ENCODE measurements at places on chromosomes 2 and 18.

GRCh38 chr18:35028536-35028935, 12.7 kb upstream of the MAPRE2 start:
- DNase-seq: no peak

DNA sequence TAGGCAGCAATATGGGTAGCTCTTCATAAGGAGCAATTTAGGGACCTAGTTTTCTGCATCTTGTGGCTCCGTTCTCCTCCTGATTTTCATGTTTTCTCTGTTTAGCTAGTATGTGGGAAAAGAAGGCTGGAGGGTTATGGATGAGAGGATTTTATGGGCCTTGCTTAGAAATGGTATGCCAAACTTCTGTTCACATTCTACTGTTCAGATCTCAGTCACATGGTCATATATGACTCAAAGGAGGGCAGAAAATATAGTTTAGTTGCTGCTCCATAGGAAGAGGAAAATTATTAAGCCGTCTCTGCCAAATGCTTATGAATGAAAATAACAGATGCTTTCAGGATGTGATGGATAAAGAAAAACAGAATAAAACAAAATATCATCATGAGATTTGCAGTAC, 361.8 kb upstream of the CWC22 start:
- no peak for DNase-seq

- no peak for DNase-seq
Measured at GRCh38 chr2:36823862-36824261, 127.4 kb downstream of the VIT start.

GRCh38 chr18:75123113-75123512, 85.8 kb downstream of the PTGR3 start:
- DNase-seq: no peak

DNA sequence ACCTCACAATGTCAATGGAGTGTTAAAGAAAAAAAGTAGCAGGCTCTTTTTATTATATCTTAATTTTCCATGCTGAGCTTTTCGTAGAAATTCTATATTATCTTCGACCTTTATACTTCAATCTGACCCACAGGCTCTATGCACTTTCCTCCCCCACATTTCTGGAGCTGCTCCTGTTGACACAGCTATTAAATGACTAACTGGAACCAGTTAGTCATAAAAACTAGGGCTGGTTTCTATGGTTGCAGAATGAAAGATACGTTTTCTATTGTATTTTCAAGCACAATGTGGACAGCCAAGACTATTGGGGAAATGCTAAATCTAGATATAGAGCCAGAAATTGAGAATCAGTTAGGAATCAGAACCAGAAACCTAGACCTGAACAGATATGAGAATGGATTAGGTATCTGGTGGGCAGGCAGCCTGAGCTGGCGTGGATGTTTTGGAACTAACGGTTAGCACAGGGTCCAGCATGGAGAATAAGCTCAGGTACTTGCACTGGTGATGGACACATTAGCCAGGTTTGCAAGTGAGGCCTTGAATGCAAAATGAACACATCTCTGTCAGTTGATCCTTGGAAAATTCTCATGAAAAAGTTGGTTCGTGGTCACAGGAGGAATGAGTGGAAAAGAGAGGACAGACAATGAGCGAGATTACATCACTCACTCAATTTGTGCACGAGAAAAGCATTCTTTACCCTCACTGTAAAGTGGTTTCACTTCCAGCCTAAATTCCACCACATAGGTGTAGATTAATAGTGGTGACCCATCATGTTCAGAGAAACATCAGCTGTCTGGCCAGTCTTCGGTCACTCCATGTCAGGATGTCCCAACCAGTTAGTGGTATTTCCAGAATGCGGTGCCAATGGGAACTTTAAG, 144.6 kb upstream of the EPHA4 start:
- DNase-seq: no peak

DNA sequence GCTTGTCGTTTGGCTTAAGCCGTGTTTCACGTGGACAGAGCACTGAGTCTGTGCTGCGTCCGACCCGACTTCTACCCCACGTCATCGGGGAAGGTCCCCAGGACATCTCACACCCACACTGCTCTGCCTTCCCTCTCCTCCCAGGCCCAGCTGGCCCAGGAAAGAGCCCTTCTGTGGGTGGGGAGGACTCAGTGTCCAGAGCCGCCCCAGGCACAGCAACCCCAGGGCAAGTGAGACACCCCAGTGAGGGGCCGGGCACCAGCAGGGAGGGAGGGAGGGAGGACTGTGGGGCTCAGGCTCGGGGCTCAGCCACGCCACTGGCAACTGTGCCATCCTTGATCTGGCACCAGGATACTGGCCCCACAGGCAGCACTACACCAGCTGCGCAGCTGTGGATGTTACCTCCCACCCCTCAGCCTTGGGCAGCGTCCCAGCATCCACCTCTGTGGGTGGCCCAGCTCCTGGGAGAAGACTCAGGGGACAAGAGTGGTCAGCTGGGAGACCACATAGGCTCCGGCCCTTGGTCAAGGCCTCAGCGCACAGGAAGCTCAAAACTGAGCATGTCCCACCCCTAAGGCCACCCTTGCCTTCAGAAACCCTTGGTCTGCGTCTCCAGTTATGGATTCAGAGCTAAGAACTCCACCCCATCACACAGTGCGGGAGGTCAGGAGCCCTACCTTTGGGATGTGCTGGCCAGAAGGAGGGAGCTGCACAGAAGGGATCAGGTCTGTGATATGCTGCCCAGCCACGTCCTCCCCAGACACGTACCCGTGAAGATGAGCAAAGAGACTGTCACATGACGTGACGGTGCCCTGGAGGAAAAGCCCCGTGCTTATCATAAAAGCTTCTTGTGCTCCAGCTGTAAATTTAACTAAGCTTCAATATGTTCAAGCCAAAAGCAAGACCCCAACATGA, 11.7 kb downstream of the PASK start:
- DNase-seq: no peak

- peak; percentile 26 for DNase-seq
Measured at GRCh38 chr2:203533676-203534591, 1.2 kb downstream of the RAPH1 start.

GRCh38 chr2:152348388-152348787, 13.4 kb downstream of the FMNL2 start:
- DNase-seq: no peak

DNA sequence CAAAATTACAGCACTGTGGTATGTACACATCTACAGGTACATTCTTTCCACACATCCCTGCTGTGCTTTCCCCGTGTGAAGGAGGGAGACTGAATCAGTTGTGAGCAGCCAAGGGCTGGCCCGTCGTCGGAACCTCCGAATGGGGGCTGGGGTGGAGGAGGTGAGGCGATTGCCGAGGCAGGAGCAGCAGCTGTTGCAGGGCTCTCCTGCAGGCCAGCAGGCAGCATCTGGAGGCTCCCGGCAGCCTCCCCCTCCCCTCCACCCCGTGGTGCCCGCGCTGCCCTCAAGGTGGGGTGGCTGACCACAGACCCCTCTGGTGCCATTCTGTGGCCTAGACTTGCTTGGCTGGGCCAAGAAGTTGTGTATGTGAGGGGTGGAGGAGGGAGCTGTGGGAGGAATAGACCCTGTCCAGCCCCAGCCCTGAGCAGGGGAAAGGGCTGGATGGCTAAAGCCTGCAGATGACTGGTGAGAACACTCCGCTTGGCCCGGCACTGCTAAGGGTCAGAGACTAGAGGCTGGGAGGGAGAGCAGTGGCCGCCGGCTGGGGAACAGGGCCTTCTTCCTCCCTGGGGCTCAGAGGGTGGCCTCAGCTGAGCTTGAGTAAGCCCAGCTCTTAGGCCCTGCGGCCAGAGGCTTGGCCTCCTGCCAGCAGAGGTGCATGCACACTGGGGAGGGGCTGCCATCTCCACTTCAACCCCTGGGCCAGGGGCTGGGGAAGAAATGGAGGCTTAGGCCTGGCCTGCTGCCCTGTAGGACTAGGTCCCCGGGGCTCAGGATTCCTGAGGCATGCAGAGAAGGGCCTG, 7.6 kb downstream of the STAMBP start:
- DNase-seq: no peak

GRCh38 chr2:128750328-128751165, 431.9 kb upstream of the HS6ST1 start:
- DNase-seq: no peak

DNA sequence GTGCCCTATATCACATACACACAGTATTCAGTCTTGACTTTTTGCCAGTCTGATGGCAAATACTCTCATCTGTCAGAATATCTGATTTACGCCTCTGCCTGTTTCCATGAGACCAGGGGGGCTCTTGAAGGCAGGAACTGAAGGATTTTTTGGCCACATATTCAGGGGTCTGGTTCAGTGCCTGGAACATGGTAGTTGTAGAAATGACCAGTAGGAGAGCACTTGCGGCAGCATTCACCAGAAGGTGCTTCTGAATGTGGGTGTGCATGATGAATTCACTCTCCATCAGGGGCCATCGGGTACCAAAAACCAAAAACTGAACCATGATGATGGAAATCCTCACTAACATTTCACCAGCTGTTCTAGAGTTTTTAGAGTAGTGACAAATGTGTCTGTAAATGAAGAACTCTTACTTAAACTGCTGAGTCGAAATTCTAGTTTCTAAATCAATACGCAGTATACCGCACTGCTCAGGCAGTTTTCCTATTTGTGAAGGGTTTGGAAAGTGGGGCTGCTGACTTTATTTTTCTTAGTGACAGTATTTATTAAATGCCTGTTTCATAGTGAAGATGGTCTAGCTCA, 54.6 kb downstream of the MERTK start:
- no peak for DNase-seq
